Activated T-cell treated with anti-CD3 and anti-CD28 coated beads, Interleukin-2, amount 50 U/mL, for 72 hours (primary cell): ENCODE measurements at places on chromosomes 13 and 19. TPM values are rescaled to one million over a fixed set of nuclear protein-coding genes. Genes with fewer than 3 reads are reported as not detected.

DNA sequence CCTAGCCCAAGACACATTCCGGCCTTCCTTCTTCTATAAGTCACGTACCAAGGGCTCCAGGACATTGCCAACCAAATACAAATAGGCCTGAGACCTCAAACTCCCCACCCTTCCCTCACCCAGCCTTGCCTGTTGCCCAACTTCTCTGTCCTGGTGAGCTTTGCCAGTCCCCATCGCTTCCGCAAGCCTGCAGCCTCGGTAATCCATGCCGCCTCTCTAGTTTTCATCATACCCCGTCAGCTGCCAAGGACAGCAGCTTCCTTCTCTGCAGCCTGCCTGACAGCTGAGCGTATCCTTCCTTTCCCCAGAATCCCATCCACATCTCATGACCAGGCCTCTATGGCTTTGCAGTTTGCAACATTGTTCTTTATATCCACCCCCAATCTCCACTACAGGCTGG lies 36.6 kb upstream of the POMP start:
- H3K27ac ChIP-seq, result no peak overlapping the region
- no peak for DNase-seq
- H3K4me1 ChIP-seq, result peaks cover 11% of the 10 kb centered on the region
- no peaks in the 10 kb centered on the region for H3K27me3 ChIP-seq

DNA sequence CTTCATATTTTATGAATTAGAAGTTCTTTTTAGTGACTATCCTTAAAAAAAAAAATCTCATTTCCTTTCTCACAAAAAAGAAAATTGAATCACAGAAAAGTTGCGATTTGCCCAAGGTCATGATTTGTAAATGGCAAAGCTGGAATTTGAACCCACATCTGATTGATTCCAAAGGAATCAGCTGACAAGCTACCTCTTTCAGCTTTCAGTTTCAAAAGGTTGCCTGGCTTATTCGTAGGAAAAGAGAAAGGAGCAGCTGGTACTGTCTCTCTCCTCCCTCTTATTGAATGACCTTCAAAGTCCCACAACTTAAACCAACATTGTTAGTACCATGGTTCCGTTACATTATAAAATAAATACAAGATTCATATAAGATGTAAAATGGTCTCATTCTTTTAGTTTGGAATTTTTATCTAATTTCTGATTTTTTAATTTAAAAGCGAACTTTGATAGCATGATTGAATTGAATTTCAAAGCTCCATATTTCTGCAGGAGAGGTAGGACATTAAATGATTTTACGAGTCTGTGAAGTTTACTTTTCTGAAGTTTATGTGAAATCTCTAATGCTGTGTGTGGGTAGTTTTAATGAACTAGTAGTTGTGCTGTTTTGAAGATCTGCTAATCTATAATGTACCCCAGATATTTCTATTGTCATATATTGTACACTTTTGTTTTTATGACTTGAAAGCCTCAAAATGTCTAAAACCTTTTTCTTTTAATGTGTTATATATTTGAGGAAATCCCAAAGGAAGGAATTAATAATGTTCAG lies 18.5 kb upstream of the KCTD4 start:
- H3K27me3 ChIP-seq, result no peaks in the 10 kb centered on the region
- DNase-seq, result no peak
- no peaks in the 10 kb centered on the region for H3K36me3 ChIP-seq
- peaks cover 11% of the 10 kb centered on the region for H3K4me1 ChIP-seq
- H3K27ac ChIP-seq, result no peak overlapping the region

DNA sequence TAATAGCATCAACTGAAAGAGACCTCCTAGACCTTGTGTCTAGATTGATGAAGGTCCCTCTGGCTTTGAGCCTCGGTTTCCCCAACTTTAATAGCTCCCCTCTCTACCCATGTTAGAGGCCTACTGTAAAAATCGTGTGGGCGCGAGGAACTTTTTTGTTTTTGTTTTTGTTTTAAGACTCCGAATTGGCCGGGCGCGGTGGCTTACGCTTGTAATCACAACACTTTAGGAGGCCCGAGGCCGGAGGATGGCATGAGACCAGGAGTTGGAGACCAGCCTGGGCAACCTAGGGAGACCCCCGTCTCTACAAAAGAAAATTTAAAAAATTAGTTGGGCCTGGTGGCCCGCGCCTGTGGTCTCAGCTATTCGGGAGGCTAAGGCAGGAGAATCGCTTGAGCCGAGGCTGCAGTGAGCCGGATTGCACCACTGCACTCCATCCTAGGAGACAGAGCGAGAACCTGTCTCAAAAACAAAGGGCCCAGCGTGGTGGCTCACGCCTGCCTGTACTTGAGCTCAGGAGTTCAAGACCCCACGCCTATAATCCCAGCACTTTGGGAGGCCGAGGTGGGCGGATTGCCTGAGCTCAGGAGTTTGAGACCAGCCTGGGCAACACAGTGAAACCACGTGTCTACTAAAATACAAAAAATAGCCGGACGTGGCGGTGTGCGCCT lies 858 bp upstream of the PPP6R1 start:
- no peak for DNase-seq
- no peaks in the 10 kb centered on the region for H3K27me3 ChIP-seq
- peaks cover 24% of the 10 kb centered on the region for H3K36me3 ChIP-seq
- H3K27ac ChIP-seq, result peak overlapping the region; percentile 100

DNA sequence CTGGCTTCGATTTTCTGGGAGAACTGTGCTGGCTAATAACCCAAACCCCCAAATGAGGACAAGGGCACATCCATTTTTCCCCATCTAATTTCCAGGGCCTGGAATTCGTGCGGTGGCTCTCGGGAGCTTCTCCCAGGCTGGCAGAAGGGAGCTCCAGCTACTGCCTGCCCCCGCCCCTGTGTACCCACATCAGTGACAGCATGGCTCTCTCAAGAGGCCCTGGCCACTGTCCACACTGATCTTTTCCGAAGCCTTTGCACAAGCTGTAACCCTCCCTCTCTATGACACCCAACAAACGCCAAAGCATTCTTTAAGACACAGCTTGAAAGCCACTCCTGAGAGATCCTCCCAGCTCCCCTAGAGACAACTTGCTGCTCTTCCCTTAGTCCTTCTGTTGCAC lies 73.1 kb downstream of the ZIC5 start:
- peaks cover 11% of the 10 kb centered on the region for H3K4me1 ChIP-seq
- H3K27ac ChIP-seq, result no peak overlapping the region
- peaks cover 74% of the 10 kb centered on the region for H3K27me3 ChIP-seq
- no peak for DNase-seq
- no peak overlapping the region for H3K4me3 ChIP-seq

GRCh38 chr13:95174517-95174916 lies 126.7 kb downstream of the ABCC4 start:
- no peak overlapping the region for H3K27ac ChIP-seq
- H3K36me3 ChIP-seq, result peaks cover 12% of the 10 kb centered on the region
- H3K27me3 ChIP-seq, result no peaks in the 10 kb centered on the region
- H3K4me3 ChIP-seq, result no peak overlapping the region

- H3K36me3 ChIP-seq, result no peaks in the 10 kb centered on the region
- no peak overlapping the region for H3K27ac ChIP-seq
- H3K27me3 ChIP-seq, result peaks cover 14% of the 10 kb centered on the region
- DNase-seq, result no peak
- no peak overlapping the region for H3K4me3 ChIP-seq
These were observed 19.0 kb upstream of the KPNA3 start for GRCh38 chr13:49811527-49811908.

GRCh38 chr19:49065905-49066512 lies 1.4 kb upstream of the NTF4 start:
- H3K27ac ChIP-seq, result no peak overlapping the region
- DNase-seq, result no peak
- no peak overlapping the region for H3K4me3 ChIP-seq
- H3K36me3 ChIP-seq, result no peaks in the 10 kb centered on the region
- peaks cover 79% of the 10 kb centered on the region for H3K27me3 ChIP-seq

GRCh38 chr19:38032151-38032550 lies 125.1 kb downstream of the SIPA1L3 start:
- no peaks in the 10 kb centered on the region for H3K27me3 ChIP-seq
- DNase-seq, result no peak
- H3K4me3 ChIP-seq, result no peak overlapping the region

GRCh38 chr19:47280183-47280797 lies 5.6 kb downstream of the INAFM1 start:
- H3K4me3 ChIP-seq, result no peak overlapping the region
- H3K36me3 ChIP-seq, result peaks cover 6% of the 10 kb centered on the region
- peaks cover 21% of the 10 kb centered on the region for H3K4me1 ChIP-seq
- H3K27me3 ChIP-seq, result no peaks in the 10 kb centered on the region
- no peak overlapping the region for H3K27ac ChIP-seq
- peak; percentile 68 for DNase-seq

DNA sequence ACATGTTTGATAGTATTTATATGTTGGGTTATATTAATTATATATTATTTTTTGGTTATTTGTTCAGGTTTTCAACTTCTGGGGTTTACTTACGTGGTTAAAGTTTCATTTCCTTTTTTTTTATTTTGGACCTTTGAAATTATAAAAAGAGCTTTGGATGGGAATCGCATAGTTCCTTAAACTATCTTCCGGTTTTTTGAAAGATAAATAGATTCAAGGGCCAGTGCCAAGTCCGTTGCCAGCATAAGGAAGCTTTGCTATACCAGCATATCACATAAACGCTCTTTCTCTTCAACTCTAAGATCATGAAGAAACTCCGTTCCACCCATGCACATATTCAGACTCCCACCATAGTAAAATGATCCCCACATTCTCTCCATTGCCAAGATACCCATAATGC lies 7.4 kb upstream of the OXGR1 start:
- H3K27me3 ChIP-seq, result peaks cover 36% of the 10 kb centered on the region
- no peak for DNase-seq
- H3K27ac ChIP-seq, result no peak overlapping the region
- no peaks in the 10 kb centered on the region for H3K4me1 ChIP-seq

DNA sequence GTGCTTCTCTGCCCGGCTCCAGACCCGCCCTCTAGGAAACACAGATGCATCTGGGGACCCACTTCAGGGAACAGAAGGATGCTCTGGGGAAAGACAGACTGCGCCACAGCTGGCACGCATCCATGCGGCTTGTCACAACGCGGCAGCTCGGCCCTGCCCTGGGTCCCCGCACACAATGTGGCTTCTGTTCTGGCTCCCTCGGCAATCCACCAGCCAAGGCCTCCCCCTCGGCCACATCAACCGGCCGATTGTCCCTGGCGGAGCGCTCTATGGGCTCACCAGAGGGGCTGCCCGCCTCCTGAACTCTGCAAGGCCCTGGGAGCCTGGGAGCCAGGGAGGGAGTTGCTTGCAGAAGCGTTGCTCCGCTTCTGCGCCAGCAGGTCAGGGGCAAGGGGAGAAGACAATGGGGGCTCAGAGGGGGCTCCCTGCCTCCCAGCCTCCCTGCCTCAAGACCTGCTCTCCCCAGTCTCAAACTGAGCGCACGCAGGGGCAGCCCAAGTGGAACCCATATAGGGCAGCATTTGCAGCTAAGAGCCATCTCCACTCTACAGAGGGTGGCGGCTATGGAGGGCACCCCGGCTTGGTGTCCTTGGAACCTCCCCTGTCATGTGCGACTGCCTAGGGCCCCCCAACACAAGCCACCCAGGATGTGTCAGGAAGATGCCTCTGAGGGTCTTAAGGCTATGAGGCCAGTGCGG lies 37.9 kb downstream of the MLLT1 start:
- H3K4me3 ChIP-seq, result no peak overlapping the region
- no peak overlapping the region for H3K27ac ChIP-seq
- peaks cover 40% of the 10 kb centered on the region for H3K4me1 ChIP-seq

DNA sequence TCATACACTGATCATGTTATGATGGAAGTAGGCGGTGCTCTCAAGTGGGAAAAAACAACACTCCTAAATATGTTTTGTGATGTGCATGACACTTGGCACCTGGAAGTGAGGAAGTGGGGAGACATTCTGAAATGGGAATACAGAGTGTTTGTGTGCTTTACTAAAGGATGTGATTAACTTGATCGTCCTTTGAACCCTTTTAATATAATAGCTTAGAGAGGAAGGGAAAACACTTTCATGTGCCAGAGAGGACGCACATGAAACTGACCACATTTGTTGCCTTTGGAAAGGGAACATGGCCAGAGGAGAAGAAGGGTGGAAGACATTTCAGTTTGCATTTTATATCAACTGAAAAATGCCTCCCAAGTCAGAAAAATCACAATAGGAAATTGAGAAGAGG lies 31.4 kb downstream of the SMAD9 start:
- no peak for DNase-seq
- no peak overlapping the region for H3K4me3 ChIP-seq
- H3K4me1 ChIP-seq, result no peaks in the 10 kb centered on the region

DNA sequence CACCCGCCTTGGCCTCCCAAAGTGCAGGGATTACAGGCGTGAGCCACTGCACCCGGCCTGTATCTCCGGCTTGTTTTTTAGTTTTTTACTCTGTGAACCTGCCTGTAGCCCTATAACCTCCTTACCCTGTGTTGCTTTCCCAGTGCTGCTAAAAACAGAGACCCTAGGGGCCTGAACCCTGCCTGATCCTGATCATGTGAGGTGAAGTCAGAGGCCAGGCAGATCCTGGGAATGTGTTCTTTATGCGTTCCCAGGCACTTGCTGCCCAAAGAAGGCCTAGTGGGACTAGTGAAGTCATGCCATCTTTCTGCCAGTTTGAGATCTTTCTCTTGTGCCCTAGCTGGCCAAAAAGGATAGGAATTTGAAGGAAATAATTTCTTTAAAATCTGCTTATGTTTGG lies 4.6 kb downstream of the UBA2 start:
- DNase-seq, result no peak
- peaks cover 4% of the 10 kb centered on the region for H3K36me3 ChIP-seq
- peak overlapping the region; percentile 58 for H3K27ac ChIP-seq
- no peaks in the 10 kb centered on the region for H3K27me3 ChIP-seq

DNA sequence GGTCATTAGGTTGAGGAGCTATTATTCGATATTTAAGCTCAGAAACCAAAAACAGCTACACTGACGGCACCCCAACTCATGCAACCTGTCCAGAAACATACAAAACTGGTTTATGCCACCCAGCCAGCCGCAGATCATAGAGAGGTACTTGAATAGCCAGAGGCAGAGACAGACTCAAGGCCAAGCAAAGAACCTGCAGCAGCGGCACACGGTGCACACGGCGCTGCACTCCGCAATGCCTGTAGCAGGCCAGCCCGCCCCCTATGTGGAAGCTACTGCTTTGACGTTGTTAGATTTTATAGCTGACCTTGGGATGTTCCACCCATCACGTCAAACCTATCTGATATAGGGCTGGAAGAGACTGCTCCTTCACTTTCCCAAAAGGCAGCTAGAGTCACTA lies 11.9 kb upstream of the DHRS12 start:
- peaks cover 89% of the 10 kb centered on the region for H3K4me1 ChIP-seq
- H3K36me3 ChIP-seq, result no peaks in the 10 kb centered on the region
- H3K4me3 ChIP-seq, result peak overlapping the region; percentile 81
- DNase-seq, result no peak
- no peaks in the 10 kb centered on the region for H3K27me3 ChIP-seq
- peak overlapping the region; percentile 51 for H3K27ac ChIP-seq

- H3K4me1 ChIP-seq, result peaks cover 66% of the 10 kb centered on the region
- H3K27me3 ChIP-seq, result no peaks in the 10 kb centered on the region
- H3K27ac ChIP-seq, result peak overlapping the region; percentile 90
- DNase-seq, result peak; percentile 78
These were observed 13.1 kb downstream of the GRAMD1A start for GRCh38 chr19:35013041-35013819.

The SOX1 gene
- not detected for total RNA-seq

The FUT3 gene
- total RNA-seq, result 1.7 TPM

The MYADM gene
- total RNA-seq, result 32.7 TPM

The LRRC63 gene
- total RNA-seq, result 2.5 TPM

The SMIM44 gene
- not detected for total RNA-seq

The ZSCAN18 gene
- total RNA-seq, result 34.0 TPM

The LILRB5 gene
- total RNA-seq, result 0.12 TPM

The ERICH4 gene
- total RNA-seq, result not detected

The APOE gene
- total RNA-seq, result 2.1 TPM

The ANKRD24 gene
- 2.8 TPM for total RNA-seq
